ENCODE measurements at places on chromosomes 11 and 22.

DNA sequence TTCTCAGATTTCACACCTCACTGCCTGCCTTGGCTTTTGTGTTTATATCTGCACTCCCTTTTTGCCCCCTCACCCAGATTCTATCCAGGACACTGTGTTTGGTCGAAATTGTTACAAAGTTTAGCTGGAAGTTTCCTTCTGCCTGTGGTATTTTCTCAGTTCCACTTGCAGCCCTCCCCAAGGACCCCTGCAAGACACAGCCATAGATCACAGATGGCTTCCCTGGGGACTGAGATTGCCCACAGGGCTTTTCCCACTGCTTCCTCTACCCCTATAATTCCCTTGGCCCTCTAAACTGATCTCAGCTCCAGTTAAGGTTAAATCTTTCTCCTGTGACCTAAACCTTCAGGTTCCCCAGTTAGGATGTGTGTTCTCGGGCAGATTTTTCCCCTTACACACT is 146.1 kb upstream of the C11orf87 start:
- no peak for DNase-seq

GRCh38 chr11:134250675-134251074 is 2.5 kb downstream of the THYN1 start:
- DNase-seq, result no peak

DNA sequence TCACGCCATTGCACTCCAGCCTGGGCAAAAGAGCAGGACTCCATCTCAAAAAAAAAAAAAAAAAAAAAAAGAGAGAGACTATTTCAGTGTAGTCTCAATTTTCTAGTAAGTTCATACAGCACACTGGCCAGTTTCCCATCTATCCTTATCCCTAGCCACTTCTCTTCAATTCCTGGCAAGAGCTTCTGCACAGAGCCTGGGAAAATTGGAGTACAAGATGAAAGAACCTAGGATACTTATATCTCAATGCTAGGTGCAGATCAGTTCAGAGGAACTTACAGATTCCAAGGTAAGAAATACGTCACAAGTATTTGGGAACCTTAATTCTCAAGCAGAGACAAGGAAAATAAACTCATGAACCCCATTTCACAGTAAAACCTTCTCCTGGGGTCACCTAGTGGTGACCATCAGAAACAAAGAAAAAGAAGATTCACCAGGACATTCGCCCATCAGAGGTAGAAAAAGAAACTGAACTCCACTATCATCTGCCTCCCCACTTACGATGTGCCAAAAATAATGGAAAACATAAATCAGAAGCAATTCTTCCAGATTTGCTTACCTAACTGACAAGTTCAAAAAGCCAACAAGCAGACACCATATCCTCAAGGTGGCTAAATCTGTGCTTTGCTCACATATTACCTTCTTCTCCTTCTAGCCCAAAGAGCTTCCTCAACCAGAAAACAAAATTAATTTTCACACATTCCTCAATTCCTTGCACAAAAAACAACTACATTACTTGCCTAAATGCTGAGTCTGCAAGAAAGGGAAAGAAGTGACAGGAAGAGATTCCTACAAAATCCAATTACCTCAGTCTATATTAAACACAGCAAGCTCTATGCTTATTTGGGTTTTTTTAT is 4.9 kb downstream of the DENND5A start:
- DNase-seq, result no peak

DNA sequence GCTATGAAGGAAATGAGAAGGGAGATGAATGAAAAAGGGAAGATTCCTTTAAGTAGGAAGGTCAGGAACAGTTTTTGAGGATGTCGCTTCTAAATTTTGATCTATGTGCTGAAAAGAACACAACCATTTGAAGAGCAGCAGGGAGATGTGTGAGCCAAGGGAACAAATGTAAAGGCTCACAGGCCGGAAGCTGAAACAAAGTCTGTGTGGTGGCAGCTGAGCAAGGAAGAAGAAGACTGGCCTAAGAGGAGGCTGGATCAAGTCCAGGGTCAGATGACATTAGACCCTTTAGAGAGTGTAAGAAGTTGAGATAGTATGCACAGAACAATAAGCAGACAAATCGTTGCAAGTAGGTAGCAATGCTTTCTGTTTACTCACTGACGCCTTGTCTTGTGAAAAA is 1631.4 kb upstream of the TENM4 start:
- DNase-seq, result no peak

- no peak for DNase-seq
Measured at GRCh38 chr22:19258371-19258770, 33.1 kb downstream of the CLTCL1 start.

DNA sequence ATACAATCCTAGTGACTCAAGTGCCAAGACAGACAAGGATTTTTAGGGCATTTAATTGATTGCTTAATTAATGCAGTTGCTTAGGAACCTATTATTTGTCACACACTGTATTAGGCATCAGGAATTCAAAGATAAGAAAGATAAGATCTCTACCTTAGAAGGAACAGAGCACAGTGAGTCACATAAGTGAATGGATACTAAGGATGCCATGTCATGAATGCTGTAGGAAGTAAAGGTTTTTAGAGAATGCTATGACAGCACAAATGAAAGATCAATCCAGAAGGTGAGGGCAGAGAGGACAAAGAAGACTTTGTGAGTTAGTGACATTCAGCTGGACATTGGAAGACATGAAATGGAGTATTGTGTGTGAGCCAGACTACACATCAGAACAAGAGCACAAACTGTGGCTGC is 147.9 kb upstream of the DDI1 start:
- no peak for DNase-seq

DNA sequence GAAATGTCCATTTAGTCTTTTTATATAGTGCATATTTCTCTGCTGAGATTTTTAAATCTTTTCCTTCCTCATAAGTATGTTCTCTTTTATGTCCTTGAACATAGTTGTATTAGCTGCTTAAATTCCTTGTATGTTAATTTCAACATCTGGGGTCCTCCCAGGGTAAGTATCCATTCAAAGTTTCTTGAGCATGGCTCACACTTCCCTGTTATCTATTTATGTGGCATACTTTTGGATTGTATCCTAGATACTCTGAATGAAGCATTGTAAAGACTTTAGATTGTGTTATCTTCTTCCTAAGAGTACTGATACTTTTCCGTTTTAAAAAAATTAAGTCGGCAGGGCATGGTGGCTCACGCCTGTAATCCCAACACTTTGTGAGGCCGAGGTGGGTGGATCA is 28.4 kb upstream of the PITPNB start:
- no peak for DNase-seq

DNA sequence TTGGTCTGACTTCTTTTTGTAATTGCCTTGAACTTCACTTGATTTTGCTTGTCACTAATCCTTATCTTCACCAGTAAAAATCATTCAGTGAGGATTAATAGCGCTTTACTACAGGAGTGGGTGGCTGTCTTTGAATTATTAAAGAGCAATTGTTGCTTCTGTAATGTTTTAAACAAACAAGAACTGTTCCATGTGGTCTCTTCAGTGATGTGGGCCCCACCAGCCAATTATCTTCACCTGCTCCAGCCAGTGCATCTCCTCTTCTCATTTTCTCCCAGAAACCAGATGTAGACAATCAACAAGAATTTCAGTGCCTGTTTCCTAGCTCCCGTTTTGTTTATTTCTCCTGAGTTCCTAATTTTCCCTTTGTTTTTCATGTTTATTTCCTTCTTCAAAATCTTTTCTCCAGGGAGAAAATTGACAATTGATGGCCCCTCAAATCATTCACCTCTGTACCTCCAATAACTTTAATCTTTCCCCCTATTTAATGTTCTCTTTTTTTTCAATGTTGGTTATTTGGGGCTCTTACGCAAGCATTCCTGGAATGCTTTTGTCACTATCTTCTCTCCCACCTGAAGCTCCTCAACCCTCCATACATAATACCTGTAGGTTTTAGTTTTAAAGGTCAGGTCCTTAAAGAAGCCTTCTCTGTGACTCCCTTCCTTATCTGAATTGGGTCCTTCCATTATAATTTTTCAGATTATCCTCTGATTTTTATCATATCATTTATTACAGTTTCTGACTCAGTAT is 115.1 kb downstream of the ARFGAP2 start:
- no peak for DNase-seq

DNA sequence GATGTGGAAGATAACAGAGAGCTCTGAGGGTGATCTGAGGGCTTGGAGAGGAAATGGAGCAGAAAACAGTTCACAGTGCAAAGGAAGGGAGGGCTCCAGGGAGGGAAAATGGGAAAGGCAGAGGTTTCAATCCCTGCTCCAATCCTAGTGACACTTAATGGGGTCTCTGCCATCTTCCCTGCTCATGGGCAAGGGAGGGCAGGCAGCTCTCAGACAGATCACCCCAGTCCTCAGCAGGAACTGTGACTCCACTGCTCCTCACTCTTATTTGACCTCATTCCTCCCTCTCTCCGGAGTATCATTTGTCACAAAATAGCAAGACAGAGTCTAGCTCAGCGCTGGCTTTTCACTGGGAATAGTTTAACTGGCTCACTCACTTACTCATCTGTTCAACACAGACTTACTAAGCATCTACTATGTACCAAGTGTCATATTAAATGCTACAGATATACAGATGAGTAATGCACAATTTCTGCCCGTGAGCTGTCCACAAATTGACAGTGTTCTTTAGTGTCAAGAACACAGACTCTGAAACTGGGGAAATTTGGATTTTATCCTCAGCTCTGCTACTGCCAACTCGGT is 817.4 kb downstream of the OPCML start:
- no peak for DNase-seq
